Right renal cortex interstitium (tissue), 3 donors: ENCODE measurements at places on chromosomes 2 and 18. TPM values are rescaled to one million over a fixed set of nuclear protein-coding genes. Genes with fewer than 3 reads are reported as not detected.

DNA sequence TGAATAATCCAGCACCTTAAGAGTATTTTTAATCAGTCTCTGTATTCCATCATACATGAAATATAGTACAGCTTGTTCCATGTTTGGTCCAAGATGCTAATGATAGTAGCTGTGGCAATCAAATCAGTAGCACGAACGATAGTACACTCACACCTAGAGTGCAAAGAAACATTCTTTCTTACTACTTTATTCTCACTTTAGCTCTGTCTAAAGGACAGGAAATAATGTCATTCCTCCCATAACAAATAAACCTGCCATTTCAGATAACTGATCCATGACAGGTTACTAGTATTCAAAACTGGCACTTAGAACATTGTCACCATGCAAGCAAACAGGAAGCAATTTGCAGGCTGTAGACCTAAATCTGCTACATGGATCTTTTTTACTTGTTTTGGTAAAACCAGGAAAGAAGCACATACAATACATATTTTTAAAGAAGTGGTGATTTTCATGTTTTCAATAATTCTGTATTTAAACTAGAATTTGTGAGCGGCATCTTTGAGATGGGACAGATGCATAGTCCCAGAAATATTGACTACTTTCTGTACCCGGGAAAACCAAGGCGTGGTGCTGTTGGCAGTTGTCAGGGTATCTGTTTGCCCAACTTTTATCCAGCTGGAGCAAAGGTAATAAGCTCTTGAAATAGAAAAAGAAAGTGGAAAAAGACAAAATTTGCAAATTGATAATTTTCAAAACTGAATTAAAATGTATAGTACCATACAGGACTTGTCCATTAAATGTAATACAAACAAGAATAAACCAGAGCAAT is 49.5 kb downstream of the IKZF2 start:
- DNase-seq = no peak

DNA sequence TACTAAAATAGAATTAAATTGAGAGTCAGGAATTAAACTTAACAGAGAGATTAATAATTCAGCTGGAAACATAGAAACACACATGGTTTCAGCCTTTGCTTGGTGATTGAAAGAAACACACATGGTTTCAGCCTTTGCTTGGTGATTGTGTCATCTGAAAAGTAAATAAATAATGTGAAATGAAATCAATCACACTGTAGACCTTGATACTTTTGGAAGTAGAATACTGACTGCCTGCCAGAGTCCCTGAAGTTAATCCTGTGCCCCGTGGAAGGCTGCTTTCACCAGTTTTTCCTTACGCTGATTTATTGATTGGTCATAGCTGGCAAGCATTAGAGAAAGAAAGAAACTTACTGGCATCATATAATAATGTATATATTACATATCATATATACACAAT is 1252.7 kb upstream of the FAM98A start:
- DNase-seq = no peak

- no peak for DNase-seq
Observed at GRCh38 chr2:96520231-96520630, 15.1 kb upstream of the NEURL3 start.

- DNase-seq = no peak
Observed at GRCh38 chr2:68365087-68365486, at the start of gene PLEK. Gene PLEK, plus strand, starts transcription at chr2:68365282. Its CDS starts 70 bp downstream, at chr2:68365352.

GRCh38 chr2:121375621-121376159 is 90.7 kb upstream of the TFCP2L1 start:
- DNase-seq = no peak

GRCh38 chr18:69217196-69218000 is 183.3 kb upstream of the DOK6 start:
- DNase-seq = no peak

- no peak for DNase-seq
Observed at GRCh38 chr2:3151153-3151918, 226.3 kb downstream of the EIPR1 start.

DNA sequence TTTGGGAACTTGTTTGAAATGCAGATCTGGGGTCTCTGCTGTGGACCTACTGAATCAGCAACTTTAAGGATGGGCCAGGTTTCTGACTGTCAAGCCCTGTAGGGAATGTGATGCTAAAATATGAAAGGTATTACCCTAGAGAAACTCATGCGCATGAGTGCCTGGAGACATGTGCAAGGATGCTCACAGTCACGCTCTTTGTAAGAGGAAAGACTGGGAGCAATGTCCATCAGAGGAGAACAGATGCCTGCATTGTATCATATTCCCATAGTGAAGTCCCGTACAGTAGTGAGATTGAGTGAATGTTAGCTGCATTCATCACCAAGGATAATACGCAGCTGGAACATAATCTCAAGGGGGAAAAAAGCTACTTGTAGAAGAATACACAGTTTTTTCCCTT is 14.1 kb downstream of the ZNF407 start:
- no peak for DNase-seq

GRCh38 chr2:168460571-168460970 is 4.5 kb downstream of the CERS6 start:
- DNase-seq = no peak

- no peak for DNase-seq
Observed at GRCh38 chr2:128275498-128276045, 43.1 kb downstream of the HS6ST1 start.

GRCh38 chr2:179443180-179443579 is 178.5 kb upstream of the SESTD1 start:
- DNase-seq = no peak

- DNase-seq = no peak
Observed at GRCh38 chr2:176687342-176687741, 418.1 kb downstream of the MTX2 start.

DNA sequence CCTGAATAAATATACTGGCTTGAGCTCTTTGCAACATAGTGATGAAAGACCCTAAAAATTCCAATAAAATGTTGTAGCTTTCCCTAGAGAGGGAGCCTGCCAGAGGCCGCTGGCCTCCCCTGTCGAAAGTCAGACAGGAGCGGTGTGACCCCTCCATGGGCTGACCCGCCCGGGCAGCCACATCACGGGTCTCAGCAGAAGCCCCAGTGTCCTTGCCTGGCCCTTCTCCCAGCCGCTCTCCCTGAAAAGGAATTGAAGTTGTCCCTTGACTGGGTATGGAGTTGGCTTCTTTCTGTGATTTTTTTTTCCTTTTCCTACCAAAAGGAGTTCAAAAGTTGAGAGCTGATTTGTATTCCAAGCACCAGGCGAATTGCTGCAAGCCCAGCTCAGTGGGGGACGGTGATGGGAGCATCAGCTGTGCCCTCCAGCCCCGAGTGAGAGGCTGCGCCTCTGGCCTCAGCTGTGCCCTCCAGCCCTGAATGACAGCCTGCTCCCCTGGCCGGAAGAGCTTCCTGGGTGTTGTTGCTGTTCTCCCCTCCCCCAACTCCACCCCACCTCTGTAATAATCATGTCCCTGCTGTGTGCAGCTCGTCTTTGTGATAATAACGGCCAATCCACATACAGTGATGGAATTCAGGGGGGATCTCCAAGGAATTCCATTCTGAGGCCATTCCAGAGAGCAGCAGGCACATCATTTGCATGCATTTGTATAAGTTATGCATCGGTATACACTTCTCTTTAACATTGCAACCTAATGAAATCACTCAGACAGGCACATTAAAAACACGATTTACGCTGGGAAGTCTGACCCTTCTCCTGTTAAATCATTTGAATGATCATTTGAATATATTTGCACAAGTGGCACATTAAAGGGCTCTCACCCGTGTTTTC is 501.0 kb downstream of the EIPR1 start:
- peak; percentile 36 for DNase-seq

DNA sequence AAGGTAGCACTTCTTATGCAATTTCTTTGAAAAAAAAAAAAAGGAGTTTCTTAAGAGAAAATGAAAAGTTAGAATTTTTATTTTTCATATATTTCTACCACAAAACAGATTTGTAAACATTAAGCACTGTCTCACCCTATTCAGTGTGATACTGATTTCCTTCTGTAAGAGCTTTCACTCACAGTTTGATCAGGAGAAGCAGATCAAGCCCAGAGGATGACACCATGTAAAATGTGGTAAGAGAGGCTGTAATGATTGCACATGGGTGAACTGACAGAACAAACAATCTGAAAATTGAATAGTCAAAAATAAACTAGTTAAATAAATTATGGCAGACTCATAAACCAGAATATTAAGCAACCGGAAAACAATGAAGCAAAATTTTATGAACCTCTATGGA is 54.5 kb downstream of the MEMO1 start:
- DNase-seq = no peak

DNA sequence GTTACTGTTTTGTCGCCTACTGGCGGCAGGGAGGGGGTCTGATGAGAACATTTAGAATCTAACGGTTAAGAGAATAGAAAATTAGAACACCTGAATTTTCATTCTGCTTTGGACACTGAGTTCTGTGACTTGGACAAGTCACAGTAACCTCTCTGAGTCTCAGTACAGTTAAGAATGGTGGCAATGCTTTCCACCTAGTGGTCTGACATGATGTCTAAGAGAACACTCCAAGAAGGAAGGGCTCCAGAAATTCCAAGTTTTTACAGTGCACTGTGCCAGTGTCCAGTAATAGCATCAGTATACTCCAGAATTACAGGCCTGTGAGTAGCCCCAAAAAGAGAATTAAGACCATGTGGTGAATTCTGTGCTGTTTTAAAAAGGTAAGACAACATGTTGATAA is 174.1 kb upstream of the ZFP36L2 start:
- DNase-seq = no peak

GRCh38 chr2:182101263-182101662 is 115.6 kb downstream of the PPP1R1C start:
- no peak for DNase-seq

DNA sequence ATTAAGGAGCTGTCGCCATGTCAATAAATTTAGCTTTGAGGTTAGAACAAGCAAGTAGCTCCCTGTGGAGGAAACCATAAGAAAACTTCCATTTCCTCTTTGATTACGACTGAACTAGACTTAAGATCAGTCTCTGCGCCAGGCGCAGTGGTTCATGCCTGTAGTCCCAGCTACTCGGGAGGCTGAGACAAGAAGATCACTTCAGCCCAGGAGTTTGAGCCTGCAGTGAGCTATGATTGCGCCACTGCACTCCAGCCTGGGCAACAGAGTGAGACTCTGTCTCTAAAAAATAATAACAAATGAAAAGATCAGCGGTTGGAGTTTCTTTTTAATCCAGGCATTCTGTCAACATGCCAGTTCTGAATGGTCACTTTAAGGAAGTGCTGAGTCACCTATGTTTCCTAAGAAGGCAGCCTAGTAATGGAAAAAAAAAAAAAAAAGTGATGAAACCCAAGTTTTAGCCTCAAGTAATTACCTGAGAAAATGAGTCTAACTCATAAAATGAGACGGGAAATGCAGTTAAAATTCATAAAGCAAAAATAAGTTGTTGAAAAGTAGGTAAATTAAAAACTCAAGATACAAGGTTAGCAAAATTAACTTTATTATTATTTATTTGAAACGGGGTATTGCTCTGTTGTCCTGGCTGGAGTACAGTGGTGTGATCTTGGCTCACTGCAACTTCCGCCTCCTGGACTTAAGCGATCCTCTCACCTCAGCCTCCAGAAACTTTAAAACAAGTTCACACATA is 10.2 kb downstream of the C18orf32 start:
- DNase-seq = no peak

GRCh38 chr18:79576686-79577351 is 102.8 kb upstream of the CTDP1 start:
- no peak for DNase-seq

DNA sequence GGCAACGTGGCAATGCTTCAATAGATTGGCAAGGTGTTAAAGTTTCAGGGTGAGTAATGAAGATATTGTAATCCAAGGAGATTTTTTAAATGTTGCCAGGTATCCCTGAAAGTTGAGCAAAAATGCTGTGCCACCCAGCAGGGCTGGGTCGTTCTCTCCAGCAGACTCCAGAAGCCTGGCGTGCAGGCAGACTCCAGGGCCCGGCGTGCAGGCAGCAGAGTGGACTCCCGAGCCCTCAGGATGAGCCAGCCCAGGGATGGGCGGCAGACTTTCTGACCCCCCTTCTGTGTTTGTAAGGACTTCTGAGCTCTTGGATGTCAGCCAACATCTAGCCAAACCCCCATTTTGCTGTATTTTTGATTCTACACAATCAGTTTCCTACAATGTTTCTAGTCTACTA is 289.1 kb downstream of the ZNF516 start:
- DNase-seq = no peak

- no peak for DNase-seq
Observed at GRCh38 chr2:603869-604268, 73.3 kb downstream of the TMEM18 start.

- no peak for DNase-seq
Observed at GRCh38 chr2:98896944-98897343, 39.1 kb downstream of the CRACDL start.

DNA sequence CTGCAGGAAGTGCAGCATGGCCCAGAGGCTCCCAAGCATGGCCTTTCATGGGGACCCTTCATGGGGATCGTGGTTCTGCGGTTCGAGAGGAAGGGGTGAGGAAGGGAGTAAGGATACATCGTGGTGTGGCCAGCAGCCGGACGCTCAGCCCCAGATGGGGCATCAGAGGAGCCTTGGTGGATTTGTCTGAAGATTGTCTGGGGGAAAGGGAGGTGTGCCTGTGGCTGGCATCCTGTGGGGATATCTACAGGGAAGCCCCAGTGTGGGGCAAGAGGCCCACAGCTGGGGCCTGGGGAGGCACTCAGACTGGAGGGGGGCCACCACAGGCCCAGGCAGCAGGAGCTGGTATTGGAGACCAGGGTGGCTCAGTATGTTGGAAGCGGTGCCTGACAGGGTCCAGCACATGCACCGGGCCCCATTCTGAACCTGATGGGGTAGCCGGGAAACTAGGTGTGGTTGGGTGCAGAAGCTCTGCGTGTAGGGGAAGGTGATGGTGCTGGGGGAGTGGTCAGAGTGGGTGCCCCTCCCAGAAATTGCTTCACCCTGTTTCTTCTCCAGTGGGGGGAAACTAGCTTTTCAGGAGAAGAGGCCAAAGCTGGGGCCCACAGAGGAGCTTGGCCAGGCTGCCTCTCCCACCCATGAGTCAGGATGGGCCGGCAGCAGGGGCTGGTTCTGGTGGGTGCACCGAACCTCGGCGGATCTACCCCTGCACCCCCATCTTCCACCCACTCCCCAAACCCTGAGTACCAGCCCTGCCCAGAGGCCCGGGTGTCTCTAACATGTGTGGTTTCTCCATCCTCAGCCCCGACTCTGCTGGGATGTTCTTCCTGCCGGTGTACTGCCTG is 274.4 kb upstream of the HDAC4 start:
- DNase-seq = no peak

Gene SAG
- polyA plus RNA-seq = 0.21 TPM

Gene BIN1
- 84.5 TPM for polyA plus RNA-seq

Gene BOLL
- not detected for polyA plus RNA-seq

Gene TUBA3E
- not detected for polyA plus RNA-seq

Gene KCNK3
- 1.2 TPM for polyA plus RNA-seq

Gene EIF2AK3
- 32.2 TPM for polyA plus RNA-seq

Gene DYSF
- polyA plus RNA-seq = 17.0 TPM

Gene RESP18
- polyA plus RNA-seq = not detected

Gene CDC42EP3
- polyA plus RNA-seq = 51.7 TPM

Gene PRKAG3
- polyA plus RNA-seq = 0.07 TPM

Gene PDE11A
- 5.5 TPM for polyA plus RNA-seq

Gene GALNT3
- 16.9 TPM for polyA plus RNA-seq
